Stimulated activated CD8-positive, alpha-beta memory T cell treated with anti-CD3 and anti-CD28 coated beads, Interleukin-7, amount 100 ng/mL, for 4 hours (primary cell): ENCODE measurements at places on chromosomes 4 and X.

DNA sequence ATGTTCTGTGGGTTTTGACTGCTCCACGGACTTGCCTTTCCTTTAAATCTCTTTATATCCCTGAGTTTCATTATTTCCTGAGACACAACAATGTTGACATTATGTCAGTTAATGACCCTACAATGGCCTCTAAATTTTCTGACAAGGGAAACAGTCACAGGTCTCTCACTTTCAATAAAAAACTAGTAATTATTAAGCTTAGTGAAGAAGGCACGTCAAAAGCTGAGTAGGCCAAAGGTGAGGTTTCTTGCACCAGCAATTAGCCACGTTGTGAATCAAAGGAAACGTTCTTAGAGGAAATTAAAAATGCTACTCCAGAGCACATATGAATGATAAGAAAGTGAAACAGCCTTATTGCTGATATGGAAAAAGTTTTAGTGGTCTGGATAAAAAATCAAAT, 930.2 kb upstream of the GRID2 start:
- DNase-seq, result no peak

DNA sequence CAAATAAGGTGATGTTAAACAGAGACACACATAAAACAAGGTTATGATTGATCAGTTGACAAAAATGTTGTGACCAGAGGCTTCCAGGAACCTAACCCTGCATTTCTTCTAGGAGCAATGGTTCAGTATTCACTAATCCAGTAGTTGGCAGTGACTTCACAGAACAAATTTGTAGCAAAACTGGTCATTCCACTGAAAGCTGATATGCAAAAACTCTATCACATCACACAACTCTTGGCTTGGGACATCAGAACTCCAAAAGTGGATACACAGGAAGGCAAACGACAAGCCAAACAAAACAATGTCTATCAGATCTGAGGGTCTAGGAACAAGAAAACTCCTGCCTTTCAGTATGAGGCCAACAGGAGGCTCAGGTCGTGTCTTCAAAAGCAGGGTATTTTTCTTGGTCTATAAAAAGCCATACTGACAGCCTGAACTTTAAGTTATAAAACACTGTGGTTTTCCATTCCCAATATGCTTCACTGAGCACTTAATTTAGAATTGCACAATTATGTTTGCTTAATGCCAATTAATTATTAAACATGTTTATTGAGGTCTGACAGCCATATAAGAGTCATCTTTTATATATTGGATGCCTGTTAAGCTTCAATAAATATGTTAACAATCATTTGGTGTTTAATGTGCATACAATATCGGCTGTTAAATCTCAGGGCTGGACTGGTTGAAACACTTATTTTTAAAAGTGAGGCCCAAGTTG, 45.6 kb downstream of the SOD3 start:
- no peak for DNase-seq

GRCh38 chr4:118865091-118865708, 23.5 kb upstream of the SYNPO2 start:
- DNase-seq, result no peak

- no peak for DNase-seq
These were observed 88.0 kb upstream of the SLITRK2 start for GRCh38 chrX:145729635-145730034.

DNA sequence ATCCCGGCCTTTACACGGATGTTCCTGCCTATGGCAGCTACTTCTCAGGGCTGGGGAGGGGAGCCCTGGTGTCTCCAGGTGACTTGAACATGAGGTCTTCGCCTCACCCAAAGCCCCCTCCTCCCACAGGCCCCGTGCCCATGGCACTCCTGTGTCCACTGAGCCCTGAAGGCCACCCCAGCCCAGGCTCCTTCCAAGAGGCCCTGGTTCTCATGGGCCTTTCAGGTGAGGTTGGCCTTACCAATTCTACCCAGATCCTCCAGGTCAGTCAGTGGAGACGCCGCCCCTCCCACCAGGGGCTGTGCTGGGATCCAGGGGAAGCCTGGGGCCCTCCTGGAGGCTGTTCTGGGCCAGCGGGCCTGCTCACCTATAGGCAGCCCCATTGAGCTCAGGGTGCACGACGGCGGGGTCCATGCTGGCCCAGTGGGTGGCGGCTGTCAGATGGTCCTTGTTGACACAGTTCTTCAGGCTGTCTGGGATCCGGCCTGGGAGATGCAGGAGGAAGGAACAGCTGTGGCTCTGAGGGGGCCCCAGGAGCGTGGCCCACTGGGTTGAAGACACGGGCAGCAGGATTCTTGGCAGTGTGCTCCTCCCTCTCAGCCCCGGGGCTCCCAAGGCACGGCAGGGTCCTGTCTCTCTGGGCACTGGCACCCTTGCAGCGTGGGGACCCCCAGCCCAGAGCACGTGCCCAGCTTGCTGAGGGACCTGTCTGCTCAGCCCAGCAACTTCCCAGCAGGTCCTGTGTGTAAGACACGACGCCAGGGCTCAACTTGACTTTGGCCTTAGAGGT, 36.2 kb downstream of the CTBP1 start:
- DNase-seq, result no peak

- DNase-seq, result no peak
These were observed 216.1 kb upstream of the TLL1 start for GRCh38 chr4:165656829-165657490.

DNA sequence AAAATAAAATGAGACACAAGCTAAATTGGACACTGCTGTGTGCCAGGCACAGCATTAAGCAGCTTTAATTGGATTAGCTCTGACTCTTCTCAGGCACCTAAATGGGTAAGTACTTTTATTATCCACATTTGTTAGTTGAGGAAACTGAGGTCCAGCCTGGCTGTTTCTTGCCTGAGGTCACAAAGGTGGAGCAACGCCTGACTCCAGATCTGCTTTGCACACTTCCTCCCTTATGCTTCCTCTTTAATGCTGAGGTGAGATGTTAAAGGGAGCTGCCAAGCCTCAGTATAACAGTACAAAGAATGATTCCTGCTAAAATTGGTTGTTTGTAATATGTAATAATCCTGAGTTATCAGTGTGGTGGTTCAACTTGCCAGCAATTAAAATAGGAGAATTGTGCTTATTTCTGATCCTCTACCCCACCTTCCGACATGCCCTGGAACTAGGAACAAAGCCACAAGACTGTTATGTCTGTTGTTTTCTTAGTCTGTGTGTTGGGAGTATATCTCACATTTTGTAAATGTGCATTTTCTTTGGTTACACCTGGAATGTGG, 74.4 kb downstream of the AFF1 start:
- no peak for DNase-seq

- no peak for DNase-seq
These were observed 29.7 kb upstream of the LNX1 start for GRCh38 chr4:53620956-53621355.

DNA sequence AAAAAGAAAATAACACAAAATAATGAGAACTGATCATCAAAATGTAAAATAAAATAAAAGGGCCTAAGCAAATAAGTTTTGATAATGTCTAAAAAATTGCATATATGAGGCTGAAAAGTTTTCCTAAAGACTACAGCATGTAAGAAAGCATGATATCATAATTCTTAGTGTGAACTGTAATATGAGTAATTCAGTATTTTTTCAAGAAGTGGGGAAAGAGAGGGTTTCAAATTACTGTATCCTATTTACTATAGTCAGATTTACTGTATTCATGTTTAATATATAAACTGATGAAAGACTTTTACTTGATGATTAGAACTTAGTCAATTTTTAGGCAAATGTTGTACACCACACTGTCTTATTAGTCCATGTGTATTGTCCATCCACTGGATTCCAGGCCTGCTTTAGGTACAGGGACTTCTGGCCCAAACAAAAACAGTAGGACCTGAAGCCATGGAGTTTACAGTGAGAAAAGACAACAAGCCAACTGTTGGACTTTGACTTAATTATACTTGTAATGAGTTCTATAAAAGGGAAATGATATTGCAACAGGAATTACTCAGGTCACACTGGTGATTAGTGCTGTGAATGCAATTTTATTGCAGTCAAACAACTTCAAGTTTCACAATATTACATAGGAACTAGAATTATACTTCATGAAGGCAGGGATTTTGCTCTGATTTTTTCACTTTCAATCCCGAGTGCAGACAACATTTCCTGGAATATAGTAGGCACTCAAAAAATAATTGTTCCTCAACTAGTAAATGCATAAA, 517.7 kb upstream of the GALNT7 start:
- DNase-seq, result no peak

DNA sequence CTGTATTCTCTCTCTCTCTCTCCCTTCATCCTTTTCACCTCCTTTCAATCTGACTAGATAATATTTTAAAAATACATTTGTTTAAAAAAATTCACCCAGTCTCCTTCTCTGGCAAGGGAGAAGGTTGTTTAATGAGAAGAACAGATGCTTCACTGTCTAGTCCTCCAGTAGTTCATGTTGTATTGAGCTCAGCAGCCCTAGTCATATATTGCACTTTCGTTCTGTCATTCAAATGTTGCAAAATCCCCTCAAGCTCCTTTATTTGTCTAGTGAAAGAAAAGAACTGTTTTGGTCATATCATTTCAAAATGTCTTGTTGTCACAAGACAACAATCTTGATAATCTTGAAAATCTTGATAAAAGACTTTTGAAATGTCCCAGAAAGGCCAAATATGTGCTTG, 248.0 kb downstream of the GALNTL6 start:
- no peak for DNase-seq

DNA sequence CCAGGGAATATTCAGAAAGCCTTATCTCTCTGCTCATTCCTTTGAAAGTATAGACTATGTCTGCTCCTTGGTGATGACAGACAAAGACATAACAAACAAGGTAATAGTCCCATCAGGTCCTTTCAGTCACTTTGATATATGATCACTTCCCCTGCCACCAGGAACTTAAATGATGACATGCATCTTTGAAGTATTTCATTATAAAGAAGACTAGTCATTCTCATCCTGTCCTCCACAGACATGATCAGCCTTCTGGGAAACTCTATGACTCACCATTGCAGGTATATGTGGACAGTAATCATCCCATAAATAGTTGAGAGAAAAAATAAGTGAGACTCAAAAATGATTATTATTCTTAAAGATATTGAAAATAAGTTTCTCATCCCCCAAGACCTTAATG, 117.5 kb upstream of the VCX2 start:
- DNase-seq, result no peak

DNA sequence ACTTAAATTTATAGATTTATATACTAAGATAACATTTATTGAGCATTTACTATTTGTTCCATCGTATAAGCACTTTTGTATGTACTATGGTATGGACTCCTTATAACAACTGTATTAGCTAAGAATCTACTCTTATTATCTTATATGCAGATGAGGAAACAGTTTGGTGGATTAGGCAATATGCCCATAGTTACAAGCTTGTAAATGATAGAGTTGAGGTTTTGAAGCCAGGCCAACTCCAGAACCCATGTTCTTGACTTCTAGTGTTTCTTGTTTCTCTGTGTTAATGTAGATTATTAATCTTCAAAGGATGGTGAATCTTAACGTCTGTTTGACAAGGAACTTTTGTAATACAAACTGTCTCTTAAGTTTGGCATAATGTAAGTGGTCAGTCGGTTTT, 71.3 kb downstream of the STIM2 start:
- no peak for DNase-seq

DNA sequence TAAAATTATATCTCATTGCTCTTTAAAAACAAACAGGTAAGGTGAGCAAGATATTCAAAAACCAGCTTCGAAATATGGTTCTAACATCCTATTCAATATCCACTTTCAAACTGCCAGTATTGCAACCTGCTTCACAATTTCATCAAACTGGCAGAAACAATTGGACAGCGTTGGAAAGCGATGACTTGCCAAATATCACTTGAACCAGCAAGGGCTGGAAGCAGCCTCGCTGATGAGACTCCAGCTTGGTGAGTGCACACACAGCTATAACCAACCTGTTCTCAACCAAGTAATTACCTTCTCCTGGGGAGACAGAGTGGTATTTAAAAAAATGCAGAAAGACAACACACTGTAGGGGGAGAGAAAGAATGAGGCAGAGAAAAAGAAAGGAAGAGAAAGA, 155.8 kb upstream of the RAI2 start:
- no peak for DNase-seq

- no peak for DNase-seq
These were observed 365.8 kb upstream of the TENM3 start for GRCh38 chr4:181877329-181877848.

- no peak for DNase-seq
These were observed 6.9 kb downstream of the CTBP1 start for GRCh38 chr4:1241936-1242505.

DNA sequence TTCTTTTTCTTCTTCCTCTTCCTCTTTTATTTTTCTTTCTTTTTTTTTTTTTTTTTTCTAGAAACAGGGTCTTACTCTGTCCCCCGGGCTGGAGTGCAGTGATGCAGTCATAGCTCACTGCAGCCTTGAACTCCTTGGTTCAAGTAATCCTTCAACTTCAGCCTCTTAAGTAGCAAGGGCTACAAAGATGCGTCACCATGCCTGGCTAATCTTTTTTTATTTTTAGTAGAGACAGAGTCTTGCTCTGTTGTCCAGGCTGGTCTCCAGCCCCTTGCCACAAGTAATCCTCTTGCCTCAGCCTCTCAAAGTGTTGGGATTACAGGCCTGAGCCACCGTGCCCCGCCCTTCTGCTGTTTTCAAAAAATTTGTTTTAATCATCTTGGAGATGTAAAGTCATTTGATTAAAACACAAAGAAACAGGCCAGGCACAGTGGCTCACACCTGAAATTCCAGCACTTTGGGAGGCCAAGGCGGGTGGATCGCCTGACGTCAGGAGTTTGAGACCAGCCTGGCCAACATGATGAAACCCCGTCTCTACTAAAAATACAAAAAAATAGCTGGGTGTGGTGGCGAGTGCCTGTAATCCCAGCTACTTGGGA, 28.1 kb downstream of the SYNPO2 start:
- no peak for DNase-seq

DNA sequence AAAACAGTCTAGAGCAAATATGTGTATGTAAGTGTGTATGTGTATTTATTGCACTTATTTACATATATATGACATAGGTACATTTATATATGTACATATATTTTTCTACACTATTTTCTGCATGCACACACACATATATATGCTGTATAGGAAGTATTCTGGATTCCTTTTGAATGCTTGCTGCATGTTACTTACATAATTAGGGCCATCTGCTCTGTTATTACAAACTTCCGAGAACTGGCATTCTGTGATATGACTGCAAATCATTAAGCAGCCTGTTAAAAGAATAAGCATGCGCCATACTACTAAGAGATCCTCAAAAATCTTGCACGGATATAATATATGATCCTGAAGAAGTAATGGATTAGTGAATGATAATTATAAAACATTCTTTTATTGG, 1157.6 kb upstream of the TENM3 start:
- no peak for DNase-seq

- DNase-seq, result no peak
These were observed 22.1 kb downstream of the SLIT2 start for GRCh38 chr4:20273793-20274192.

DNA sequence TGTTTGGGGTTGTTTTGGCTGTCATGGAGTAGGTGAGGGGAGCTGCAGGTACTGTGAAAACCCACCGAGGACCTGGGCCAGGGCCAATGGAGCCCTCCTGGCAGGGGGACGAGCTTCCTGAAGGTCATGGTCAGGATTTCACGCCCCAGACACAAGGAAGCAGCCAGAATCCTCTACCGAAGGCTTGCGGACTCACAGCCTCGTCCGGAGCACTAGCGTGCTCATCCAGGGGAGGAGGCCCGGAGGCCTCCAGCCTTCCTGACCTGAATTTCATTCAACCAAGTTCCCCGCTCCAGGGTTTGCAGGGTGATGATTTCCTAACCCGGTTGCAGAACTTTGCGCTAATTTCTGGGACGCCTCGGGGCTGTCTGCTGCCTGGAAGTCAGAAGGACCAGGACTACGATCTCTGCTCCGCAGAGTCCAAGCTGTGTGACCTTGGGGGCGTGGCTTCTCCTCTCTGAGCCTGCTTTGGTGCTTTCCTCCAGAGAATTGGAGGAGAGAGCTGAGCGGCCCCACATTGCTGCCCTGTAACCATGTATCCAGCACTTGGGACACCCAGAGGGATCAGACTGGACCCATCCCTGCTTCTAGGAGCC, 56.2 kb upstream of the ADRA2C start:
- DNase-seq, result no peak
